ENCODE measurements at places on chromosomes 3 and 15.

GRCh38 chr3:10956986-10957385 lies 35.6 kb upstream of the SLC6A1 start:
- DNase-seq = no peak

GRCh38 chr15:57312318-57313133 lies 63.8 kb upstream of the CGNL1 start:
- no peak for DNase-seq

GRCh38 chr3:57752307-57752706 lies 3.8 kb upstream of the SLMAP start:
- no peak for DNase-seq

DNA sequence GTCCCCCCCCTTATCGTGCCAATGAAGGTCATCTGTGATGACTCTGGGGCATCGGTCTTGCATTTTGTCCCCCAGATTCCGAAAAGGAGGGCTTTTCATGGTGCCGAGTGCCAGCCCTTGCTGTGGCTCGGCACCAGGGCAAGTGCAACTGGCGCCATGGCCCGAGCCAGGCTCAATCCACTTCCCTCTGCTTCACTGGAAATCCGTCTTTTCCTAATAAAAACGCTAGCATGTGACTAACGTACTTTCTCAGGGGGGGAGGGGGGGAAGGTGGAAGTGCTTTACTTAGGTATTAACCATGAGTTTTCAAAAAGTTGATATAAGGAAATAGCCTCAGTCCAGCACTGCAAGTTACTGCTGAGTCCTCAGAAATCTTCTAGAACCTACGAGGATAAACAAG lies 20.5 kb downstream of the TRPM1 start:
- no peak for DNase-seq

DNA sequence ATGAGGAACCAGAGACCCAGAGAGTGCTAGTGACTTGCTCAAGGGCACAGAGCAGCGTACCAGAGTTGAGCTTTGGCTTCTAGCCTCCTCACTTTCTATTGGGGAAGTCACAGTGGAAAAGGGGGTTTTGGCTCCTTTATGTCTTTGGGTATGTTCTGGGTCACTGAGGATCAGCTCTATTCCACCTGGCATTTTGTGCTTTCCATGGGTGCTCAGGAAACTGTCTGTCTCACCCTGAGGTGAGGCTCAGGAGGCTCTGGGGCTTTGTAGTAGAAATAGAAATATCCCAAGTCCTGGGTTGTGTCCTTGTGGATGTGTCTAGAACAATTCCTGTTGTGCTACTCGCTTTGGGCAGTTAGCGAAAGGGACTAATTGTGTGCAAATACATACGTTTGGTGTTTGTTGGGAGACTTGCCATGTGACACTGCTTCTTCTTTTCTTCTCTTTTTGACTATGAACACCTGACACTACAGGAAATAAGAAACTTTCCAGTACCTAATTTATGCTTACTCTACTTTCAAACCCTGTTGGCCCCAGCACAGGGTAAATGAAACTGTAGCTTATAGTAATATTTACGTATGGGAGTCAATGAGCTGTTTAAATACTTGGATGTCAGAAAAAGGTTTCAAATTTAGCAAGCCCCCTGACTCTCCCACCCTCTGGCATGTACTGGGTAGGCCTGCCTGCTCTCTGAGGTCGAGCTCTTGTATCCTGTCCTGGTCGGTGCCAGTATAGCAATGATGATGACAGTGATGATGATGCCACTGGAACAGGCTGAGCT lies 35.6 kb downstream of the SMAD3 start:
- DNase-seq = no peak

DNA sequence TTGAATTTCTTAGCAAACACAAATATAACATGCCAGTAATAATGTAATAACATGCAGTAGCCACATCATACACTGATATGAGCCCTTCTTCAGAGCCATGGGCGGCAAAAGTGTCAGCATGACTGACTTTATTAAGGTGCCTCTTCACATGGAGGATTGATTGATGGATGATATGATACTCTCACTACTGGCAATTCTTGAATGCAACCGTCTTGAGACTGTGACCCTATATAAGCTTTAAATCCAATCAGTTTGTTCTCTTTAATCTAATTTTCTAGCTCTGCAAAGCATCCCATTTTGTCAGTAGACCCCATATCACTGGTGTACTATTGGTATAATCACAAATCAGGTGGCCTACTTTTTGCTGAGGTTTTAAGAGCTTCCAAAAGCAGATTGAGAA lies 463.7 kb upstream of the ROBO2 start:
- DNase-seq = no peak

- DNase-seq = no peak
Measured at GRCh38 chr3:105293441-105293840, 73.3 kb upstream of the ALCAM start.

DNA sequence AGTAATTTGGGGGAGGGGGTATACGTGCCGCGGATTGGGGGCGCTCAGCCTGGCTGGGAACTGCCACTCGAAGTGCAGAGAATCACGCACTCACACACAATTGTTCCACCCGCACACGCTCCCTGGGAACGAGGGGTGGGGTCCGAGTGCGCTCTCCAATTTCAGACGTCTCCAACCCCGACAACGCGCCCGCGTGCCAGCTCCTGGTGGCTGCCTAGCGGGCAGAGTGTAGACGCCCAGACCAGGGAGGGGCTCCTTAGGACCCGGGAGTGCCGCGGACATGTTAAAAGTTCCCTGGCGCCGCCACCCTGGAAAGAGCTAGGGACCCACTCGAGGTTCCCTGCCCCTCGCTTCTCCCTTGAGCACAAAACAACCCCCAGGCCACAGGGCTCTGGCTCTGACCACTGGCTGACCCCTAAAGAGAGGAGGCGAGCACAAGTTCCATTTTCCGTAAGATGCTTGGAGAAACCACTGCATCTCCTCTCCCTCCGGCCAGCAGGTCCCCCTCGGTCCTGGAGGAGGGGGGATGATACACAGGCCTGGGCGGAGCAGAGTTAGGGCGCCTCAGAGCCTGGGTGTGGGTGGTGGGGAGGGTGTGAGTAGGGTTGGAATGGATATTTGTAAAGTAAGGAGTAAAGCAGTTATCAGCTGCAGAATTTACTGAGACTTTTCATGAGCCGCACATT lies 894 bp upstream of the ANKRD63 start:
- no peak for DNase-seq

- DNase-seq = no peak
Measured at GRCh38 chr15:62469478-62469873, 304.4 kb upstream of the C2CD4B start.

DNA sequence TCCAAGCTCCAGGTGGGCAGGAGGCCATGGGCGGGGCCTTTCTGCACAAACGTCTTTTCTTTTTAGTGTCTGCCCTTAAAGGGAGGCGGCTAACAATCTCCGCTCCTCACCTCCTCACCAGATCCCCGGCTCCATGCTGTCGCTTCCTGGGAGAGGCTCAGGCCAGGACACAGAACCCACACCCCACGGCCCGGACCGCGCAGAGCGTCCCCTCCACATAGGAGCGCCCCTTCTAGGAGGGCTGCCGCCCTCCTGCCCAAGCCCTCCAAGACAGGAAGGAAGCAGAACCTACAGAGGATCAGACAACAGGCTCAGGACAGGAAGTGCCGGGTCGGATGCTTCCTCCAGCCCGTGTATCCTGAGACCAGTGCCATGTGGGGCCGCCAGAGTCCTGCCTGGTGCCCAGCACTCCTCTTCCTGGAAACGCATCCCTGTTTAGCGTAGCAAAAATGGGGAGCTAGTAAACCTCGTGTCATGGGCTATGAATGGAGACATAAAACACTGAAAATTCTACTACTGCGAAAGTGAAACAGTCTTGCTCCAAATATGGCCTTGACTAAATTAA lies 83.2 kb upstream of the ATP10A start:
- DNase-seq = no peak

GRCh38 chr3:152957491-152957890 lies 122.6 kb downstream of the P2RY1 start:
- no peak for DNase-seq
